Stimulated activated CD4-positive, alpha-beta T cell treated with anti-CD3 and anti-CD28 coated beads, Interleukin-12 subunit alpha, Interleukin-12 subunit beta, amount 100 ng/mL, for 4 hours (primary cell): ENCODE measurements at places on chromosomes 2 and 18.

DNA sequence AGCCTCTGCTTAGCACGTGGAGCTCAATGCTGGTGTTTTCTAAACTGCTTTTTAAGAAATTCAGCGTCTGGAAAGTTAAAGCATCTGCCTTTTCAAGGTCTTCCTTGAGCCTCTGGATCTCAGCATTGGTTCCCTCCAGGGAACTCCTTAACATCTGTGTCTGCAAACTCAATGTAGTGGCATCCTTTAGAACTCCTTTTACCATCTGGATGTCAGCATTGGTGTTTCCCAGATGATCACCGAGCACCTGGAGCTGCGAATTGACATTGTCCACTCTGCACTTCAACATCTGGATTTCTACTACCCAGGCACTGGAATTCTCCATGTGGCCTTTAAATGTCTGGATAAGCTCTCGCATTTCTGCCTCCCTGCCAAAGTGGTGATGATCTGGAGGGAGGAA lies 3.7 kb downstream of the CLEC4F start:
- no peak for DNase-seq

DNA sequence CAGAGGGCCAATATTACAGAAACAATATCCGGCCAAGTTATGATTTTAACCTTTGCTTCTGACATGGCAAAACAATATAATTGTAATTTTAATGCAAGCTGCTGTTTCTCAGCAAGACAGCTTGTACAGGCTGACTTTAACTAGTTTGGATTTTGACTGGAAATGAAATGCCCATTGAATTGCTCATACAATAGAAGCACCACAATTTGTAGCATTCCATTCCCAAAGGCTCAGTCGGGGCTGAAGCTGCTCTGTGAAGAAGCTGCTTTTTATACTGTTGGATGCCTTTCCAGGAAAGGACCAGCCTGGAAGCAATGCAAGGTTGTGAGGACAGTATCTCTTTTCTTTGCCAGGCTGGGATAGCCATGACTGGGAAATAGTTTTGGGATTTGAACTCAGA lies 677.0 kb upstream of the FANCL start:
- DNase-seq, result no peak

- DNase-seq, result no peak
Observed at GRCh38 chr2:218031771-218032257, 29.0 kb upstream of the TNS1 start.

DNA sequence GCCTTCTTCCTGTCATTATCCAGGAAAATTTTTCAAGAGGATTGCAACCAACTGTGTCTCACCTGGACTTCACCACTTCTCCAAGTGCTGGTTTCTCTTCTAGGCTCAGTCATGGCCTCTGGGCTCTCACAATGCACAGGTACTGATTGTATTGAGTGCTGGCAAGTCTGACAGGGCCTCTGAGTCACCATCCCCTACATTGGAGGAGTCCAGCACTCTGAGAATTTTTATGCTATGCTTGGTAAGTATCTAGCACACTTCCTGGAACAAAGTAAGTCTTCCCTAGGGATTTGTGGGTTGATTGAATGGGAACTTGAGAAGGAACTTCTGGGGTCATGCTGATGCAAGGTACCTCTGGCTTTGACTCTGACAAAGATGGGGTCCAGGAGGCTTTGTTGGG lies 147.2 kb upstream of the CELF4 start:
- no peak for DNase-seq

DNA sequence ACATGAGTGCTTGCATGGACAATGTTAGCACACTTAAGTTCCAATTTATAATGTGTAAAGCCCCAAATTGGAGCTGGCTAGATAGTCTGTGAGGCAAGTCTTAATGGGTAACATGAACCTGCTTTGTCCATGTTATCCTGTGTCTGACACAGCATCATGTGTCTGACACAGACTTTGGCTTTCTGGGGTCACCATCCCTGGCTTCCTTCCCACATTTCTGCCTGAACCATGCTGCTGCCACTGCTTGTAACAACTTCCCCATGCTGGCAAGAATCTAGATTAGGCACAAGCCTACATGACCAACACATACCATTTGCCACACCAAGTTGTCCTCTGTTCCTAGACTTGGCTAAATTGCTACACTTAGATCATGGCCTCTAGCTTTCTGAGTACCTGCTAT lies 49.8 kb upstream of the ZBTB7C start:
- no peak for DNase-seq

DNA sequence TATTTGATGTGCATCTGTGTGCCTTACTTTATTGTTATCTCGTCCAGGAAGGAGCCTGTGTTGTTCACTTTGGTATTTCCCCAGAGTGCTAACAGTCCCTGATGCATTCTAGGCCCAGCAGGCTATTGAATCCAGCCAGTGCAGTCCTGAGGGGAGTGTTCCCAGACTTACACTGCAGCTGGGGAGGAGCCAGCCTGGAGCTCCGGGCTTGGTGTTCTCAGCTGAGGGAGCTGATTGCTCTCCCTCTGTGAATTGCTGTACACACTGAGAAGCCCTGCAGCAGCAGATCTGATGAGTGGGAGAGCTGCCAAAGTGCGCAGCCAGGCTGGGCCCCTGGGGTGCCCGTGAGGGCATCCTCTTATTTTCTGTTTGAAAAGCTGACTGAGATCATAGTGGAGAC lies 159.2 kb downstream of the GALNT3 start:
- no peak for DNase-seq
